ENCODE measurements at places on chromosomes 11 and 22. TPM values are rescaled to one million over a fixed set of nuclear protein-coding genes. Genes with fewer than 3 reads are reported as not detected.

Gene MMP8
- 0.37 TPM for total RNA-seq

Gene APOA1
- total RNA-seq = 4,253 TPM

Gene MMP13
- total RNA-seq = 0.57 TPM

Gene KREMEN1
- total RNA-seq = 10.5 TPM

Gene CRYBB1
- not detected for total RNA-seq

Gene STX5
- 35.4 TPM for total RNA-seq

Gene SHISAL1
- total RNA-seq = 2.4 TPM

Gene SLC35F2
- total RNA-seq = 14.9 TPM

Gene IRAG1
- 5.7 TPM for total RNA-seq

Gene P2RX6
- 14.4 TPM for total RNA-seq

Gene PPP6R3
- 108 TPM for total RNA-seq

Gene ZNF214
- 3.3 TPM for total RNA-seq

Gene FOLR1
- 19.9 TPM for total RNA-seq

Gene TSGA10IP
- not detected for total RNA-seq

Gene PHF21B
- 0.40 TPM for total RNA-seq

Gene KCNQ1
- total RNA-seq = 4.0 TPM

Gene SCUBE2
- total RNA-seq = 14.2 TPM

Gene ZPR1
- total RNA-seq = 38.3 TPM

Gene KCTD17
- total RNA-seq = 15.2 TPM

Gene MS4A12
- not detected for total RNA-seq

Gene ARRB1
- 83.2 TPM for total RNA-seq

Gene NXPE4
- not detected for total RNA-seq

Gene OR52L1
- total RNA-seq = not detected

Gene NTM
- total RNA-seq = 2.2 TPM

Gene CD6
- total RNA-seq = 0.08 TPM

Gene MOV10L1
- 0.92 TPM for total RNA-seq

Gene OR52E6
- total RNA-seq = not detected

Gene PKP3
- total RNA-seq = 55.6 TPM

Gene SEZ6L
- 0.43 TPM for total RNA-seq

Gene MYBPC3
- 0.68 TPM for total RNA-seq

Gene NFAM1
- total RNA-seq = 0.16 TPM

Gene CHRM1
- not detected for total RNA-seq

Gene RFPL2
- total RNA-seq = 0.48 TPM

Gene MIOX
- not detected for total RNA-seq

Gene BTG4
- not detected for total RNA-seq

Gene PLCB3
- 23.5 TPM for total RNA-seq

Gene IGLL1
- not detected for total RNA-seq

Gene ART1
- total RNA-seq = not detected

Measured in hepatocyte (in vitro differentiated cells).